CD4-positive, alpha-beta T cell treated with Interferon gamma for 1 hour (primary cell): ENCODE measurements at places on chromosomes 16 and 17.
A peak's percentile ranks its signal among the peaks of the same experiment; 100 is the strongest.

- DNase-seq = no peak
Measured at GRCh38 chr17:64683796-64684195, 21.7 kb upstream of the SMURF2 start.

DNA sequence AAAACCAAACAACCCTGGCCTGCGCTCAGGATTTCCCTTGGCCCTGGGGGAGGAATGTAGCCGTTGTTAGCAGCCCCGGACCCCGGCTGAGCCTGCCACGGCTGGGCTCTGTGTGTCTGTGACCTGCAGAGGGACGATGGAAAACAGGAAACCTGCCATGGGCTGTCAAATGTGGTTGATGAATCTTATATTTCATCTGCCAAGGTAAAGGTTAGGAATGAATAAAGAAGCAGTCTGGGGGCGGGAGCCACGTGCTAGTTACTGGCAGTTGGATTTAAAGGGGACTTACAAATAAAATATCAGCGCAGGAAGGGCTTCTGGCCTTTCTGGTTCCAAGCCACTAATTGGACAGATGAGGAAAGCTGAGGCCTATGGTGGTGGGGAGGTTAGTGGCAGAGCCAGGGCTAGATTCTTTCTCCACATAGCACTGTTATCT lies at the start of gene KRT23:
KRT23 (minus strand) TSS at position 263 of the 436 bp plus-strand sequence. CDS start 1,043 bp downstream, outside the sequence.
- no peak for DNase-seq

DNA sequence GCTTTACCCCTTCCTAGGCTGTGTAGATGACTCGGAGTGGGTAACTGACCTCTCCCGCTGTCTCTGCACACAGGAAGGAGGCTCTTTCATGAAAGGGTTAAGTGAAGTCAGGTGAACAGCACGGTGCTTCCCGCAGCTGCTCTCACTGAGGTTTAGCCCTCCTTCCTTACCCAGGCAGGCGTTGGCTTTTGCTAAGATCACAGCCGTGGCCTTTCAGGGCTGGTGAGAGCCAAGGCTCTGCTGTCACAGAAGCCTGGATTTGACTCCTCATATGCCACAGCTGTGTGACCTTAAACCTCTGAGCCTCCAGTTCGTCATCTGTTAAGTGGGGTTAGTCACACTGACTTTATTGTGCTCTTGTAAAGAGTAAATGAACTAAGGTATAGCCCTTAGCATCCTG lies 90.9 kb upstream of the PLCG2 start:
- DNase-seq = no peak

DNA sequence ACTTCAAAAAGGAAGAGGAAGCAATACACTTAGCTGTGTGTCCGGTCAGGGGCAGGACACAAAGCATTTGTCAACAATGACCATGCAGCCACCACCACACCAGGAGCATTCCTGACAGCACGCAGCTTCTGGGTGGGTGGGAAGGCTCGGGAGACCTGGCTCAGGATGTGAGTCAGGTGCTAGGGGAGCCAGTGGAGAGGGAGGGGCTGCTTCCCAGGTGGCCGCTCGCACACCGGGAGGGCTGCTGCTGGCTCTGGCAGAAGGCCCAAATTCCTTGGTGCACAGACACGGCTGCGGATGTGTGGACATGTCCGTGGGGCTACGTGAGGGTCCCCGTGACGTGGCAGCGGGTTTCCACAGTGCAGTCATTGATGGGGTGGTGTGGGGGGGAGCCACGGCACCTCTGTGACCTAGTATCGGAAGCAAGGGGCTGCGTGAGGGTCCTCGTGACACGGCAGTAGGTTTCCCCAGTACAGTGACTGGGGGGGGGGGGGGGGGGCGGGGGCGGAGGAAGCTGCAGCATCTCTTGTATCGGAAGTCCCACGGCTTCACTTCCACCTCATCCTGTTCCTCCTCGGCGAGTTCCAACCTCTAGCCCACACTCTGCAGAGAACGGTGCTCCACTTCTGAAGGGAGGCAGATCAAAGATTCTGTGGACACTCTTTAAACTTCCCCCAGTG lies 112.8 kb downstream of the ZNF778 start:
- peak; percentile 22 for DNase-seq

GRCh38 chr17:36468903-36469635 lies 17.4 kb upstream of the ZNHIT3 start:
- no peak for DNase-seq

DNA sequence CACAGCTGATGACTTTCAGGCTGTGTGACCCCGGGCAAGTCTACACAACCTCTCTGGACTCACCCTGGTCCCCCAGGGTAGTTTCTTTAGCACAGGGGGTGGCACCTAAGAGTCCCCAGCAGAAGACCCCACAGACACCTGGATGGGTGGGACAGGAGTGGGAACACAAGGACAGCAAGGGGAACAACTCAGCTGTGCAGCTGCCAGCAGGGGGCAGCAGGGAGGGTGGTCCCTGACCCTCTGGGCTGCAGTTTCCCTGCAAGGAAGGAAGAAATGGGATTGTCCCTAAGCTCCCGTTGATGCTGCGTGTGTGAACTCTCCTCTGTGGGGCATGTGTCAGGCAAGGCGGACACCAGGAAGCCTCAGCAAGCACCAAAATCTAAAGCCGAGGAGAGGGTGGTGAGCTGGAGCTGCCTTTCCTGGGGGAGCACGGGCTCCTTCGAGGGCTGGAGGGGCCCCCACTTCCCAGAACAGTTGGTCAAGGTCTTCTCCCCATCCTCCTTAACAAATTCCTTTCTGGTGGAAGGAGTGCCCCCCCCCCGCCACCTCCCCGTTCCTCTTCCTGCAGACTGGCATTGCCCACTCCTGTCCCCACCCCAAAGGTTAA lies 24.1 kb upstream of the CDH5 start:
- DNase-seq = no peak

DNA sequence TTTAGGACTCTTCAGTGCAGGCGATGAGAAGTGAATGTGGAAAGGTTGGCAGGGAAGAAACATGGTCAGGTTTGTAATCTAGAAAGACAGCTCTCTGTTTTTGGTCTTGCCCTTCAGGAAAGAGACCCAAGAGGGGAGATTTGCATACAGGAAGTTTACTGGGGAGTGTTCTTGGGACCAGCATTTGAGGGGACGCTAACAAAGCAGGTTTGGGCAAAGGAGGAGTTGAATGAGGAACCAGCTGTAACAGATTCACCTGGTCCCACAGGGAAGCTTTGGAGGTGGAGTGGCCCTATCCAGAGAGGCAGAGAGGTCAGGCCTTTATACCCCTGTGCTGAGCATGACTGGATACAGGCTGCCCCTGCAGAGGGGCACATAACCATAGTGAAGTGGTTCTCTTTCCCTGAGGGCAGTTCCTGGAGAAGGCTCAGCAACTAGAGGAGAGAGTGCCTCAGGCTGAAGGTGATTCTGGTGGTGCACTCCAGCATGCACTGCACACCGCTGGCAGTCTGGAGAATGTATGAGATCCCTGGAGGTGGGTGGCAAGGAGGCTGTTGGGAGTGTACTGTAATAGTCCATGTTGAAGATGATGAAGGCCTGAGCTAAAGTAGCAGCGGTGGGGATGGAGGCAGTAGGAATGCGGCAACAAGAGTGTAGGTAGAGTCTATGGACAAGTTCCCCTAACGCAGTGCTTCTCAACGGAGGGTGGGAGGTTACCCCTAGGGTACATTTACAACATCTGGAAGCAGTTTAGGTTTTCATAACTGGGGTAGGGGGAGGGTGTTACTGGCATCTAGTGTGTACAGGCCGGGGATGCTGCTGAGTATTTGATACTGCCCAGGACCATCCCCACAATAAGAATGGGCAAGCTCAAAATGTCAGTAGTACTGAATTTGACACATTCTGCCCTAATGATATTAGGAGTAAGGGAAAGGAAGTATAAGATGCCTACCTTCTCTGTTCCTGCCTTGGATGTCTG lies 37.2 kb downstream of the MAP2K6 start:
- DNase-seq = no peak

- DNase-seq = peak; percentile 34
Measured at GRCh38 chr16:80803339-80804055, 901 bp downstream of the CDYL2 start.

GRCh38 chr17:63961355-63962212 lies 11.1 kb downstream of the SCN4A start:
- DNase-seq = peak; percentile 67

GRCh38 chr17:64775701-64776570 lies 113.8 kb upstream of the SMURF2 start:
- DNase-seq = no peak

DNA sequence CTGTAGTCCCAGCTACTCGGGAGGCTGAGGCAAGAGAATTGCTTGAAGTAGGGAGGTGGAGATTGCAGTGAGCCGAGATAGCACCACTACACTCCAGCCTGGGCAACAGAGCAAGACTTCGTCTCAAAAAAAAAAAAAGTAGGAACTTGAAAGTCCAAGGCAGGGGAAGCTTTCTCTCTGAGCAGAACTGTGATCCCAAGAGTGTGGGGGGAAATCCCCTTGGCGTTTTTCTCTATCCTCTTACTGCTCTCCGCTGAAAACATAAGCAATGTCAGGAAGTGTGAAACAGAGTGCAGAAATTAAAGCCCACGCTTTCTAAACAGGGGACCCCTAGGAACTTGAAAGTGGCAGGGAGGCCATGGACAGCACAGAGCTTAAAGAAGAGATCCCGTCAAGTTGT lies 9.8 kb upstream of the CMTM3 start:
- DNase-seq = no peak

DNA sequence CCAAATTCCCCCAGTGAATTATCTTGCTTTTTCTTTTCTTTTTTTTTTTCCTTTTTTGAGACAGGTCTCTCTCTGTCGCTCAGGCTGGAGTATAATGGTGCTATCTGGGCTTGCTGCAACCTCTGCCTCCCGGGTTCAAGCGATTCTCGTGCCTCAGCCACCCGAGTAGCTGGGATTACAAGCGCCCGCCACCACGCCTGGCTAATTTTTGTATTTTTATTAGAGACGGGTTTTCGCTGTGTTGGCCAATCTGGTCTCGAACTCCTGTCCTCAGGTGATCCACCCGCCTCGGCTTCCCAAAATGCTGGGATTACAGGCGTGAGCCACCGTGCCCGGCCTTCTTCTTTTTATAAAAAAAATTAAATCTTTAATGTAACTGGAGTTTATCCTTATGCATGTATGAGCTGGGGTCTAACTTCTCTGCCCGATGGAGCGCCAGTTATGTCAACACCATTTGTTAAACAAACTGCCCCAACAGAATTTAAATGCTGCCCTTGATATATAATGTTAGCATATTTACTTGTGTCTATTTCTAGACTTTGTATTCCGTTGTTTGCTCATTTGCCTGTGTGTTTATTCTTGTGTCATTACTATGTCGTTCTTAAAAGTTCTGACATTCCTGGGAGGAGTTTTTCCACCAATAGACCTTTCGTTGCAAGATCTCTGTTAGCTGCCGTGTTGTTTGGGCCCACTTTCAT lies 535 bp upstream of the AURKB start:
- DNase-seq = peak; percentile 13

- DNase-seq = no peak
Measured at GRCh38 chr17:34435182-34435928, 72.3 kb upstream of the CCL1 start.

- peak; percentile 26 for DNase-seq
Measured at GRCh38 chr16:89602273-89602951, 11.0 kb upstream of the DPEP1 start.

DNA sequence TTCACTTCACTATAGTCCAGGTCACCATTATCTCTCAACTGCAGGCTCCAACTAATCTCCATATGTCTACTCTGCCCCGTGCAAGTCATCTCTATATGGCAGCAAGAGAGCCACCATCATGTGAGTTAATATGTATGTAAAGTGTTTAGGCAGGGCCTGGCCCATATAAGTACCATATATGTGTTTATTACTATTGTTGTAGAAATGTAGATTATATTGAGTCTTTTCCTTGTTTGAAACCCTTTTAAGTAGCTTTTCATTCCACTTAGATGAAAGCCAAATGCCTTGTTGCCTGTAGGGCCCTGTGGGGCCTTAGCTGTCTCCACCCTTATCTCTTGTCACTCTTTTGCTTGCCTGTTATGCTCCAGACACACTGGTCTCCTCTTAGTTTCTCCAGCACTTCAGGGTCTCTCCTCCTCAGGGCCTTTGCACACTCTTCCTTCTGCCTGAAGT lies 164.0 kb downstream of the PHKB start:
- DNase-seq = no peak

DNA sequence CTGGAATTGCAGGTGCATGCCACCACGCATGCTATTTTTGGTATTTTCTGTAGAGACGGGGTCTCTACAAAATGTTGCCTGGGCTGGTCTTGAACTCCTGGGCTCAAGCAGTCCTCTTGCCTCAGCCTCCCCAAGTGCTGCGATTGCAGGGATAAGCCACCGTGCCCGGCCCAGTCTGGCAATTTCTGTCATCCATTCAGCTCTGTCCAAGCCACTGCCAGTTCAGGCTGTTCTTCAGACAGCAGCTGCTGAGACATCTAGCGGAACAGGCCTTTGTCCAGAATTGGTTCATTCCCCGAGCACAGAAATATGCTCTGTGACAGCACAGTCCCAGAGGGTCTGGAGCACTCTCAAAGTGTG lies 5.4 kb downstream of the SLC47A1 start:
- DNase-seq = no peak

- DNase-seq = no peak
Measured at GRCh38 chr16:84072014-84072413, 29.4 kb upstream of the SLC38A8 start.

DNA sequence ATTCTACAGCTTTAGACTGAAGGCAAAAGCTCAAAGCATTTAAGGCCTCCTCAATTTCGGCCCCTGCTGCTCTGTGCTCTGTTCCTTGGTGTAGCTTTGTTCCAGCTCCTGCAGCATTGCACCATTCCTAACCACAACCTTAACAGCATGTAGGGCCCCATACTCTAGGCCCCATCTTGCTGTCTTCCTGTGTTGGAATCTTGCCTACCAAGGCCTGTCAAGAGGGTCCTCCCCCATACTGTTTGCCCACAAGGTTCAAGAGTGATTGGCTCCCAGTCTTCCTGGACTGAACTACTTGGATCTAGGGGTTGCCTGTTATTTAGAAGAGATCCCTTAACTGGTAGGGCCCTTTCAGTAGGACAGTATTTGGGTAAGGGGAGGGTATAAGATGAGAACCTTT lies 26.8 kb downstream of the TRPV2 start:
- DNase-seq = no peak

- peak; percentile 81 for DNase-seq
Measured at GRCh38 chr17:38751808-38752307, 683 bp upstream of the PSMB3 start.

DNA sequence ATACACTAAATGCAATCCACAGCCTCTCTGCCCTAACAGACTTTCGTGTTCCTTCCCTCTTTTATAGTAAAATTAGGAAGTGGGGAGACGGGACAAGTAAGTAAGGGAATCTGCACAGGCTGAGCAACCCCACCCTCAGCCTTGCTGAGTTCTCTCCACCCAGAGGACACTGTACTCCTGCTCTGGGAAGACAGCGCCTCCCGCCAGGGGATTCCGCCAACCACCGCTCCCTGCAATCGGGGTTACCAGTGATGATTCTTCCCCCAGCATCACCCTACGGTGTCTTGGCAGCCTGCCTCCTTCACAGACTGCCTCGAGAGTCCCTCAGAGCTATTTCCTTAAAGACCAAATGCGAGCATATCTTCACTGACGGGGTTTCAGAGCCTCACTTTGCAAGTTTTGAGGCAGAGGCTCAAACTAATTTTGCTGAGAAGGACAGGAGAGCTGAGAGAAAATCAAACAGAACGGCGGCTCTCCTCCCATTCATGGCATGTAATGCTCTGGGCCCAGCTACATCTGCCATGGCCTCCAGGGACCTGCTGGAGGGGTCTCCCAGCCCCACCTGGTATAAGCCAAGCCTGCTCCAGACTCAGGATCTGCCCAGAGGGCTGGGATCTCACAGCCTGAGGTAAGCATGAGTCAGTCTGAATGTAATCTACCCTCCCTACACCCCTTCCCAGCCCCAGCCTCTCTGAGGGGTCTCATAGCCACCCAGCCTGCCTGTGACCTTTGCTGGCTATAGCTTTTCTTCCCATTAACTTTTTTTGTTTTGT lies 22.7 kb upstream of the ASGR2 start:
- peak; percentile 13 for DNase-seq
